CD8-positive, alpha-beta memory T cell (primary cell): ENCODE measurements at places on chromosomes 12 and 14. TPM values are rescaled to one million over a fixed set of nuclear protein-coding genes. Genes with fewer than 3 reads are reported as not detected.
A peak's percentile ranks its signal among the peaks of the same experiment; 100 is the strongest.

B3GNT4 gene
- 0.15 TPM for total RNA-seq

AVPR1A gene
- total RNA-seq, result not detected

LBHD2 gene
- not detected for total RNA-seq

SYNJ2BP gene
- 5.2 TPM for total RNA-seq

IGF1 gene
- 0.28 TPM for total RNA-seq

- no peak for DNase-seq
These were observed 202.5 kb upstream of the DDHD1 start for GRCh38 chr14:53355581-53356112.

GRCh38 chr12:116897476-116897875 is 13.3 kb upstream of the FBXW8 start:
- no peak for DNase-seq

DNA sequence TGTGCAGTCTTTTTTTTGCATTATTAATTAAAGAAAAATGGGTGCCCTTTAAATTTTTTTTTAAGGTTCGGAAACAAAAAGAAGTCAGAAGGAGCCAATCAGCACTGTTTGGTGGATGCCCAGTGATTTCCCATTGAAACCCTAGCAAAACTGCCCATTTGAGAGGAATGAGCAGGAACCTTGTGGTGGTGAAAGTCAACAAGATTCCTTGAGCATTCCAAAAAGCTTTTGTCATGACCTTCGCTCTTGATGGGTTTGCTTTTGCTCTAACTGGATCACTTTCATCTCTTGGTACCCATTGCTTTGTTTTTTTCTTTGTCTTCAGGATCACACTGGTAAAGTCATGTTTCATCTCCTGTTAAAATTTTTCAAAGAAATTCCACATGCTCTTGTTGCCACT is 54.1 kb downstream of the ADIPOR2 start:
- no peak for DNase-seq

DNA sequence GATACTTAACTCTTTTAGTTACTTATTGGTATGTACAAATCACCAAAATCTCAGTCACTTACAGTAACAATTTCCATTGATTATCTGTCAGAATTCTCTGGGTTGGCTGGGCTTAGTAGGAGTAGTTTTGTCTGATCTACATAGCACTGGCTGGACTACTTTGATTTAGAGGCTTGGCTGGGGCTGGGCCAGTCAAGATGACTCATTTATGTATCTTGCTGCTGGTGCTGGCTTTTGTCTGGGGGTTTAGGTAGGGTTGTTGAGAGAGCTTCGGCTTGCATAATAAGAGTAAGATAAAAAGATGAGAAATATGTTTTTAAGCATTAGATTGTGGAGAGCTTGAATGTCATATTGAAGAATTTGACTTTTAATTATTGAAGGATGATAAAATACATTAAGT is 1093.7 kb downstream of the SLC6A15 start:
- no peak for DNase-seq

GYS2 gene
- total RNA-seq, result not detected

DNA sequence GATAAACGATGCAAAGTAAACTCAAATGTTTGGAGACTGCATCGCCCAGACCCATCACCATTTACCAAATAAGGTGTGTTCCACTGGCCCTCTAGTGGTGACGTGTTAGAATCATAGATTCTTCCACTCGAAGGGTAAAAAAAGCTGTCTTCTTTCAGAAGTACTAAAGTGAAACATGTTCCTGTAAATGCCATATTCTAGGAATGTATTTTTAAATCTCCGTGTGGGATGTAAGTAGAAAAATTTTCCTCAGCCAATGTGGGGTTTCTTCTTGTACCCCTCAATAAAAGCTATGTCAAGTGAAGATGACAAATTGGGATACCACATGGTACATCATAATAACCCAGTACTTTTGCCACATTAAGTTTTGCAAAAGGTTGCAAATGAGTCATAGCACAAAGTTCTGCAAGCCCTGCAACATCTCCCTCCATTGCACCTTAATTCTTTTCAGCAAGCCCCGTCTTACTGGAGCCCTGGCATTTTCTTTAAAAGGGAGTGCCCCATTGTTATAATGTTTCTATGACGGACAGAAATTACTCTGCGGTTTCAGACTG is 100.8 kb downstream of the CCER1 start:
- no peak for DNase-seq

DNA sequence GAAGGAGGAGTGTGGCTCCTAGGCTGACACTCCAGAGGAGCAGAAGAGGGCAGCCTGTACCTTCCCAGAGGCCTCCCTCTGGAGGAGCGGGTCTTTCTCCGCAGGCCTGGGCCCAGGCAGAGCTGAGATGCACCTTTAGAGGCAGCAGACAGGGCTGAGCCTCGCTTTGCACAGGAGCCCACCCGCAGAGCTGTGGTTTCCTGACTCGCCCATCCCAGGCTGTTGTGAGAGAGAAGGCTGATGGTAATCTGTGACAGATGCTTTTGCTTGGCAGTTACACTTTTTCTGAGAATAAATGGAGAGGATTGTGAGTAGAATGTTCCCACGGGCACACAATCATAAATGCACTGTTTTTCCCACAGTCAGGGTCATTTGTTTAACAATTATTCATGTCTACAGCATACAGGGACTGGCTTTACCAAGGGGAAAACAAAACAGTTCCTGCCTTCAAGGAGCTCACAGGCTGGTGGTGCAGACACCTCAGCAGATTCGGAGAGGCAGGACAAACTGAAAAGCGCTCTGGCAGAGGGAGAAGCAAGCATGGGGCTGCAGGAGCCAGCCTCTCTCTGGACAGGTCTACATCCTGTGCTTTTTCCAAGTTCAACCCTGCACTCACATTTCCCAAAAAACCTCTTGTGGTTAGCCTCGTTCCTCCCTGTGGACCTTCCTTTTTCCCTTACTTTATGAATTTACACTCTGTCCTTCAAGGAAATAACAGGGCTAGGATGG is 13.9 kb downstream of the EVL start:
- DNase-seq, result peak; percentile 89

DNA sequence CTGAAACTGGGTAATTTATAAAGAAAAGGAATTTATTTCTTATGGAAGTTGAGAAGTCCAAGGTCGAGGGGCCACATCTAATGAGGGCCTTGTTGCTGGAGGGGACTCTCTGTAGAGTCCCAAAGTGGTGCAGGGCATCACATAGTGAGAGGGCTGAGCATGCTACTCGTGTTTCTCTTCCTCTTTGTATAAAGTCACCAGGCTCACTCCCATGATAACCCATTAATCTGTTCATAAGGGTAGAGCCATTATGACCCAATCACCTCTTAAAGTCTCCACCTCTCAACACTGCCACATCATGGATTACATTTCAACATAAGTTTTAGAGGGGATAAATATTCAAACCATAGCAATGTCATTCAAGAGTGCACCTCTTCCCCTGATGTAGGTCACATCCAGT is 79.1 kb upstream of the ATP2B1 start:
- no peak for DNase-seq

RHOJ gene
- not detected for total RNA-seq

DNA sequence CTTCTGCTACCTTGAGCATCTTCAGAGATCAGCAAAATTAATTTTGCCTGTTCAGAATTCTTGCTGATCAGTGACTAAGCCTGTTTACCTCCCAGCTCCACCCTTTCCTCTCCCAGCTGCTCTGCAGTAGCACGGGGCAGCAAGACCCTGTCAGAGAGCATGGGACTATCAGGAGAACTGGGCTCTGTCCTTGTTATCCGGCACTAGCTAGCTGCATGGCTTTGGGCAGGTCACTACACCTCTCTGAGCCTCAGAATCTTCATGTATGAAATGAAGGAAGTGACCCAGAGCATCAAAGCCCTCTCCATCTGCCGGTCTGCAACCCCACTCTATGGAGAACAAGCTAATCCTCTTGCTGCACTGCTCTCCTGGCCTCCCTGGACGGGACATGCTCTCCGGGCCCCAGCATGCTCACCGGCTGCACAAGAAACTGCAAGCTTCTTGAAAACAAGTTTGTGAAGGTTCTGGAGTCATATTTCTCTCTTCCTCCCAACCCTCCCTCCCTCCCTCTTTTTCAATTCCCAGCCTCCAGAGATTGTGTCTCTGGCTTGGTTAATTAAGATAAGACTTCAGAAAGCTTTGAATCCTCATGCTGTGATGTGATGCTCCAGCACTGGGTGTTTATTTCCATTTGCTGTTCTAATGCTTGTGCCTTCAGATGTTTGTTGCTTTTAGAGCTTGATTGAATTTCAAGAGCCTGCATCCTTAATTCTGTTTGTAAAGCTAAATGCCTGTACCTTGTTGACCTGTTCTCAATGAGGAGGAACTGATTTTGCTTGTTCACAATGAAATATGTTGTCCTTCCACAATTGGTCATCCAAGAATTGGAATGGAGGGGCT is 101.1 kb downstream of the CRACR2A start:
- no peak for DNase-seq

- no peak for DNase-seq
These were observed 878.1 kb downstream of the DIO2 start for GRCh38 chr14:79333198-79333546.

GRCh38 chr14:26172396-26172795 is 425.4 kb downstream of the NOVA1 start:
- no peak for DNase-seq

GRCh38 chr12:49953151-49953550 is 2.6 kb downstream of the AQP2 start:
- no peak for DNase-seq

GRCh38 chr14:99876406-99876805 is 83.2 kb downstream of the EML1 start:
- DNase-seq, result no peak

DNA sequence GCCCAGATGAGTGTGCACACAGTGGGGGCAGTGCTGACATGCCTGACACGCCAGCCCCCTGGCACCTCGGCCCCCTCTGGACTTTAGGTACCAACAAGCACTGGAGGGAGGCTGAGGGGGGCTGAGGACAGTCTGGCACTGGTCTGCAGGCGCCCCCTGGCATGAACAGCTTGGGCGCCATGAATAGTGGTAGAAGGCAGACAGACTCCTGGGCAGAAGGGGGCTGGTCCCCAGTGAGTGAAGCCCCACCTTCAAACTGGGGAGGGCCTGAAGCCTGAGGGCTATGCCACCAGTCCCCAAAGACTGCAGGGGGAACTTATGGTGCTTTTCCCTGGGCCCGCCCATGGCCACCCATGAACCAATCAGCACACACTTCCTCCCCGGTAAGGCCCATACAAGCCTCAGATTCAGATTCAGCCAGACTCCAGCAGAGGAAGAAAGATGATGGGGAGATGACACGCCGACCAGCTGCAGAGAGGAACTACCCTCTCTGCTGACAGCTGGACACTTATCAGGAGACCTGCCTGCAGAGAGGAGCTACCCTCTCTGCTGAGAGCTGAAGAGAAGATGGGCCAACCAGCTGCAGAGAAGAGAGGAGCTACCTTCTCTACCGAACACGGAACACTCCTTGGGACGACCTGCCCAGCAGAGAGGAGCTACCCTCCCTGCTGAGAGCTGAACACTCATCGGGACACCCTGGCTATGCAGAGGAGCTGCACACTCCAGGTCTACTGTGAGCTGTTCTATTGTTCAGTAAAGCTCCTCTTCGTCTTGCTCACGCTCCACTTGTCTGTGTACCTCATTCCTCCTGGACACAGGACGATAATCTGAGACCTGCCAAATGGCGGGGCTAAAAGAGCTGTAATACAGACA is 324.5 kb downstream of the PCNX1 start:
- DNase-seq, result no peak

DNA sequence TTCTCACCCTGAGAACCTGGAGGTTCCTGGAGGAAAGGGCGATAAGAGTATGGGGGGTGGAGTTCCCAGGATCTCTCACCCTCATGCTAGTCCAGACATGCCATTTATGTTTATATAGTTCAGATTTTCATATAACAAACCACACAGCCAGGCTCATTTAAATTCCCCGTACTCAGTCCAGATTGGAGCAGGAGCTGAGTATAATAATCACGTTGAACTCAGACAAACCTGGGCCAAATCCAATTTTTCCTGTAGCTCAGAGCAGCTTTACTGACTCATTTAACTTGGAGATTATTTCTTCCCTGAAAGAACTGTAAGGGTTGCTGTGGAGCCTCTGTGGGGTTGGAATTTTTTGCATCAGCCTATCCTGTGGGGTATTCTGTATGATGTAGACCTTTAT is 660.8 kb downstream of the TMEM121 start:
- DNase-seq, result no peak

CNOT2 gene
- total RNA-seq, result 73.7 TPM

KLRF1 gene
- total RNA-seq, result not detected

- DNase-seq, result no peak
These were observed 499.7 kb downstream of the TMTC2 start for GRCh38 chr12:83186419-83186818.

DNA sequence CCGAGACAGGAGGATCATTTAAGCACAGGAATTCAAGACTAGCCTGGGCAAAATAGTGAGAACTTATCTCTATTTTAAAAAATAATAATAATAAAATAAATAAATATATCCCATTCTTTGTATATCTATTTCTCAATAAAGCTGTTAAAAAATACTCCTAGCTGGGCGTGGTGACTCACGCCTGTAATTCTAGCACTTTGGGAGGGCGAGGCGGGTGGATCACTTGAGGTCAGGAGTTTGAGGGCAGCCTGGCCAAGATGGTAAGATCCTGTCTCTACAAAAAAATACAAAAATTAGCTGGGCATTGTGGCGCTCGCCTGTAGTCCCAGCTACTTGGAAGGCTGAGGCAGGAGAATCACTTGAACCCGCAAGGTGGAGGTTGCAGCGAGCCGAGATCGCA is 75.7 kb upstream of the TBX3 start:
- no peak for DNase-seq

- DNase-seq, result no peak
These were observed 22.8 kb upstream of the VCPKMT start for GRCh38 chr14:50139192-50139591.

- no peak for DNase-seq
These were observed 188.2 kb upstream of the RMST start for GRCh38 chr12:97274386-97274785.

DNA sequence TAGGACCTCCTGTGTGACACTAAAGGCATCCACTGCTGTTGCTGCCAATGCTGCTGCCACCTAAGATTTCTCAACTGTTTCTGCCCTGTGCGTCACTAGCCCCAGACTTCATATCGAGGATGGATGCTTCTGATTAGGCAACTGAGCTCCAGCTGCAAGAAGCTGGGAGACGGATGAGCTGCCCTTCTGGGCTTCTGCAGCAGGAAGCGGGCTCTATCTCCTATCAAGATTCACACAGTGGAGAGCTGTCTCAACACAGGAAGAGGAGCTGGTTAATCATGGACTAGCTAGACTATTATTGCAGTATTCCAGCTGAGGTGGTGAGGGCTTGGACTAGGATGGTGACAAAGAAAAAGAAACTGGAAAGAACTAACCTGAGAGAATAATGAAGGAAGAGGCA is 59.2 kb upstream of the PELI2 start:
- DNase-seq, result no peak

GRCh38 chr12:96425951-96426350 is 25.7 kb upstream of the CDK17 start:
- no peak for DNase-seq
